Suprapubic skin (tissue), 4 donors: ENCODE measurements at places on chromosomes 2 and 18.

DNA sequence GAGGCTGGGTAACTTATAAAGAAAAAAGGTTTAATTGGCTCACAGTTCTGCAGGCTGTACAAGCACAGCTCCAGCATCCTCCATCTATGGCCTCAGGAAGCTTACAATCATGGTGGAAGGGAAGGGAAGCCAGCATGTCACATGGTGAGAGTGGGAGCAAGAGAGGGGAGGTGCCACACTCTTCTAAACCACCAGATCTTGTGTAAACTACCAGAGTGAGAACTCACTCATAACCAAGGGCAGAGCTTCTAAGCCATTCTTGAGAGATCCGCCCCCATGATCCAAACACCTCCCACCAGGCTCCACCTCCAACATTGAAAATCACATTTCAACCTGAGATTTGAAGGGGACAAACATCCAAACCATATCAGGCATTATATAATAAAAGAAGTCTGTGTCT lies 121.6 kb upstream of the CDC42EP3 start:
- no peak overlapping the region for H3K4me3 ChIP-seq
- no peaks in the 10 kb centered on the region for H3K36me3 ChIP-seq
- H3K27me3 ChIP-seq, result no peaks in the 10 kb centered on the region
- H3K4me1 ChIP-seq, result no peaks in the 10 kb centered on the region
- no peak for DNase-seq

DNA sequence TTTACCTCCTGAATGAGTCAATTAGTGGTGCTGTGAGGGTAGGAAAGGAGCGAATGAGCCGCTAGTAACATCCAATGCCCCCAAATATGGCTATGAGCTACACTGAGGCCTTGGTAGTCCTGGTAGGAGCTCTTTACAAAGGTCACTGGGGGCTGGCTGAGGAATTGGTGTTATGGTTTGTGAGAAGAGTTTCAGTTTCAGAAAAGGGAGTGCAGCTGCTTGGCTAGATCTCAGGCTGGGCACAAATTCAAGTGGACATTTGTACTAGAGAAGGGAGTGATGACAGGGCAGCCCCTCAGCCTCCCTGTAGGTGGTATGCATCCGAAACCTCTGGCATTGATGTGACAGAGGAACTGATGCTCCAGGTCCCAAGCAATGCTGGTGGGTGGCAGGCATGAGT lies 13.9 kb upstream of the PAIP2B start:
- H3K4me1 ChIP-seq, result no peaks in the 10 kb centered on the region
- no peak overlapping the region for H3K4me3 ChIP-seq
- H3K27me3 ChIP-seq, result peaks cover 2% of the 10 kb centered on the region
- H3K27ac ChIP-seq, result no peak overlapping the region
- DNase-seq, result no peak

DNA sequence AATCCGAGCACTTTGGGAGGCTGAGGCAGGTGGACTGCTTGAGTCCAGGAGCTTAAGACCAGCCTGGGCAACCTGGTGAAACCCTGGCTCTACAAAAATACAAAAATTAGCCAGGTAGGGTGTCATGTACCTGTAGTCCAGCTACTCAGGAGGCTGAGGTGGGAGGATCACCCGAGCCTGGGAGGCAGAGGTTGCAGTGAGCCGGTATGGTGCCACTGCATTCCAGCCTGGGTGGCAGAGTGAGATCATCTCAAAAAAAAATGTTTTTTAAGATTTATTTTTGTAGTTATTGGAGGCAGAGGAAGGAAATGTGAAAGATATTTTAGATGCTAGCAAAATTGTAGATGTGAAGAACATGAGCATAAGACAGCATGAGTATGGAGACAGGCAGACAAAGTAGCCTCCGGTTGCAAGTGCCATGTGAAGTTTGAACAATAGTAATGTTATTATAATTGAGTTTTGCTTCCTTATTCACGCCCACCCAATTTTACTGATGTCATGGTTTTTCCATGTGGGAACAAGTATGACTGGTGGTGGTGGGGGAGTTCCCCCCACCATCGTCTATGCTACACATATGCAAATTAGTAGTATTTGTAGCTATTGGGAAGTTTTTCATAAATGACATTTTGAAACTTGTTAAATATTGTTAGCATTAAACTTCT lies 18.0 kb downstream of the REL start:
- H3K4me3 ChIP-seq, result no peak overlapping the region
- no peaks in the 10 kb centered on the region for H3K27me3 ChIP-seq
- H3K27ac ChIP-seq, result no peak overlapping the region
- peaks cover 75% of the 10 kb centered on the region for H3K36me3 ChIP-seq
- H3K4me1 ChIP-seq, result peaks cover 5% of the 10 kb centered on the region

DNA sequence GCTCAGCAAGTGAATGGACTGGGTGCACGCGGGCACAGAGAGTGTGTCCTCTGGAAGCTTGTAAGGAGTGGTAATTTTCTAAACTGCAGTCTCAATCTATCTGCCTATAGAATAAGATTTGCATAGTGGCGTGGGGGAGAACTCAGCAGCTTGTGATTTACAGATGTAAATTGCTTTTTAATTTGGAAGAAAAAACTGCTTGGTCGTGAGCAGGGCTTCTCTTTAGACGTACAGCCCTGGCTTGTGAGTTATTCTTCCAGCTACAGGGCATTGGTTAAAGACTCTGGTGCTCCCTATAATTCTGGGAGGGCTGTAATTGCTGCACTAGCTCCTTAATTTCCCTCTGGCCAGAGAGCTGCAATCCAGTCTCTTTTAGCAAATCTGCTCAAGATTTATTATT lies 84.9 kb downstream of the MARCO start:
- H3K36me3 ChIP-seq, result no peaks in the 10 kb centered on the region
- peaks cover 16% of the 10 kb centered on the region for H3K27me3 ChIP-seq
- no peak overlapping the region for H3K27ac ChIP-seq

- H3K27ac ChIP-seq, result peak within 1 kb of the TSS; percentile 45
- H3K4me3 ChIP-seq, result peak within 1 kb of the TSS; percentile 46
- DNase-seq, result no peak
- H3K4me1 ChIP-seq, result peaks cover 51% of the 10 kb centered on the region
These were observed at the start of gene WNT10A for GRCh38 chr2:218880102-218880858. WNT10A (plus strand) TSS chr2:218880852; CDS start chr2:218880996, 144 bp downstream.

GRCh38 chr18:24011123-24011917 lies 3.2 kb upstream of the TTC39C start:
- no peaks in the 10 kb centered on the region for H3K36me3 ChIP-seq
- no peaks in the 10 kb centered on the region for H3K27me3 ChIP-seq
- no peak for DNase-seq
- no peak overlapping the region for H3K4me3 ChIP-seq

GRCh38 chr2:209579230-209579749 lies 155.4 kb downstream of the MAP2 start:
- peak overlapping the region; percentile 32 for H3K4me3 ChIP-seq
- no peaks in the 10 kb centered on the region for H3K27me3 ChIP-seq
- H3K36me3 ChIP-seq, result no peaks in the 10 kb centered on the region
- no peak overlapping the region for H3K27ac ChIP-seq
- H3K4me1 ChIP-seq, result no peaks in the 10 kb centered on the region

GRCh38 chr2:128449226-128450061 lies 130.8 kb upstream of the HS6ST1 start:
- H3K4me3 ChIP-seq, result no peak overlapping the region
- no peaks in the 10 kb centered on the region for H3K27me3 ChIP-seq
- no peaks in the 10 kb centered on the region for H3K36me3 ChIP-seq
- DNase-seq, result peak; percentile 65

DNA sequence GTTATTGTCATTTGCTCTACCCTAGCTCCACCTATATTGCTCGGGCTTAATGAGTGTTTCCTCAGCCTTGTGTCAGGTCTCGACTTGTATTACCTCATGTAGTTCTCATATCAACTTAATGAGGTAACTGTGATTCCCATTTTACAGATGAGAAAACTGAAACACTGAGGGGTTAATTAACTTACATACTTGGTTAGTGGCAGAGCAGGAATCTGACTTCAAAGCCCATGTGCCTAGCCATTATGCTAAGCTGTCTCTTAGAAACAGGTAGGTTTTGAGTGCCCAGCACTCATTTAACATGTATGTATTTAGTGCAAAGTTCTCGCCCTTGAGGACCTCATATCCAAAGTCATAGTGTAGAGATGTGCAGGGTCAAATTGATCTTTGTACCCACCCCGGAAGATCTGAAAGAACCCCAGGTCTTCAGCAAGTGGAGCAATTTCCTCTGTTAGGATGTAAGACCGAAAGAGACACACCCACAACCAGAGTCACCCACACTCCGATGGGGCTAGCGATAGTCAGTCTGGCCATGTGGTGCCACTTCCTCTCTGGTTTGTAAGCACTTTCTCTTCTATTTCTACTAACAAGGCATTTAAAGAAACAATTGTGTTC lies 121.0 kb upstream of the SLC39A10 start:
- H3K27me3 ChIP-seq, result no peaks in the 10 kb centered on the region
- no peaks in the 10 kb centered on the region for H3K36me3 ChIP-seq
- H3K27ac ChIP-seq, result no peak overlapping the region

- H3K36me3 ChIP-seq, result no peaks in the 10 kb centered on the region
- no peak for DNase-seq
- H3K27me3 ChIP-seq, result no peaks in the 10 kb centered on the region
- H3K27ac ChIP-seq, result no peak overlapping the region
- H3K4me1 ChIP-seq, result no peaks in the 10 kb centered on the region
These were observed 203.2 kb upstream of the MEX3C start for GRCh38 chr18:51400721-51401120.

GRCh38 chr2:102975996-102976975 lies 214.5 kb downstream of the TMEM182 start:
- no peak overlapping the region for H3K27ac ChIP-seq
- no peak for DNase-seq
- H3K36me3 ChIP-seq, result no peaks in the 10 kb centered on the region
- peaks cover 7% of the 10 kb centered on the region for H3K27me3 ChIP-seq
- H3K4me1 ChIP-seq, result no peaks in the 10 kb centered on the region

DNA sequence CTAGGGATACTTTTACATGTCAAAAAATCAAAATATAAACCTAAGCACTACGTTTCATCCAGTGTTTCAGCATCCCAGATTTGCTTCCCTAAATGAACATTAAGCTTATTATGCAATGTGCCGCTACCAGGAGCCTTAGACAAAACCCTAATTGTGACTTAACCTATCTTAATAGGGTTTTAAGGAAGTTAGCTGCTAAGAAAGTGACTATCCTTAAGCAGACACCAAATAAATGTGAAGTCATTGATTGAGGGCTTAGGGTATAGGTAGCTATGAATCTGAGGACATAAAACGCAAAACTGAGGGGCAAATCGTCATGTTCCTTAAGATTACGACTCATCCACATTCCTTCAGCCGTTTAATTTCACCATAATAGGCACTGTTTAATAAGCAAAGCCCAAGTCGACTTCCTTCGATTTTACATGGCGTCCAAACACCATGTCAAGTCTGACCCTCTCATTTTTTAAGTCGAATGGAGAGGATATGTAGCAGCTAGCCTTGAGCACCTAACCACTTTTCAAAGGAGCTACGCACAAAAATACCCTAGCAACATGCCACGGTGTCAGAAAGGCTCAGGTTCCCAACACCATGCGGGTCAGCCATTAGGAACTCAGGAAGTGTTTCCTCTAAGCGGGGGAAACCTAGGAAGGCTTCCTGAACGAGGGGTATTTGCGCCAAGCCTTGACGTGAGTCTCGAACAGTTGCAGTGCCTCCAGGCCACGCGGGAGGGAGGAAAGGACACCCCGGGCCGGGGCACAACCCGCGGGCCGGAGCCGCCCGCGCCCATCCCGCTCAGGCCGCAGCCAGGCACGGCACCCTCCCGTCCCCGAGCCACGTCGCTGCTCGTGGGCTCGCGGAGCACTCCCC lies 1.0 kb downstream of the HDLBP start:
- H3K27me3 ChIP-seq, result no peaks in the 10 kb centered on the region
- no peak for DNase-seq
- H3K4me1 ChIP-seq, result peaks cover 77% of the 10 kb centered on the region
- H3K36me3 ChIP-seq, result no peaks in the 10 kb centered on the region
